Ovary (tissue), 10 donors: ENCODE measurements at places on chromosomes 1 and 21.

DNA sequence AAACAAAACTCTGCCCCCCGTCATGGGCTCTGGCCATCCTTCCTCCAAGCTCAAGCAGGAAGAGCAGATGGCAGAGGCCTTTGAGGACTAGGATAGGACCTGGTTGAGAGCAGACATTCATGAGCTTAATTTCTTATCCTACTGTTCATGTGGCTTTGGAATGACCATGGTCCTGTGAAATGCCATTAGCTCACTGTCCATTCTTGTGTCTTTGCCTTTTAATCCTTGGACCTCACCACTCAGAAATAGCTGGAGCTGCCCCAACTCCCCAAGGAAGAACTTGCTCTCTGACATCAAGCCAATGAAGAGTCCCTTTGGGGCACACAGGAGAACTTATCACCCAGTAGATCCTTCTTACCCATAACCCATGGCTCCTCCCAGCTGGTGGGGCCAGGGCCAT lies 11.6 kb upstream of the FAM20B start:
- no peak overlapping the region for H3K27ac ChIP-seq
- H3K4me1 ChIP-seq: peaks cover 12% of the 10 kb centered on the region
- DNase-seq: no peak
- H3K27me3 ChIP-seq: no peaks in the 10 kb centered on the region
- H3K4me3 ChIP-seq: no peak overlapping the region

DNA sequence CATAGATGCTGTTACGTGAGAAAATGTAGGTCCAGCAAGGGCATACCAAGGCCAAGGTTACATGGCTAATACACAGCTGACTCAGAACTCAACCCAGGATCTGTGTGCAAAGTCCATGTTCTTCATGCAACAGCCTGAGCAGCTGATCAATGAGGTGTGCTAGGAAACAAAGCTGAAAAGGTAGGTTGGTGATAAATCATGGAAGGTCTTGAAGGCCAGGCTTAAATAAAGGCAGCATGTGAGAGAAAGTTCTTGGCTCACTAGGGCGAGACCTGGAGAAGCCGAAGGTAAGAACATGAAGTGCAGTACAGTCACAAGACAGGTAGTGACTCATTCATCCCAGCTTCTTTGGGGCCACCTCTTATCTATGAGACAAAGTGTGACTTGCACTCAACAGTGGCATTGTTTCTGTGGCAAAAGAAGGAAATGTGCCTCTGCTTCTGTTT lies 33.4 kb downstream of the TLR5 start:
- no peak for DNase-seq
- H3K27me3 ChIP-seq: no peaks in the 10 kb centered on the region
- peaks cover 3% of the 10 kb centered on the region for H3K4me1 ChIP-seq
- no peak overlapping the region for H3K27ac ChIP-seq

- H3K4me1 ChIP-seq: peaks cover 4% of the 10 kb centered on the region
- H3K4me3 ChIP-seq: no peak overlapping the region
- DNase-seq: no peak
These were observed 4.9 kb downstream of the PRKAB2 start for GRCh38 chr1:147167365-147167764.

DNA sequence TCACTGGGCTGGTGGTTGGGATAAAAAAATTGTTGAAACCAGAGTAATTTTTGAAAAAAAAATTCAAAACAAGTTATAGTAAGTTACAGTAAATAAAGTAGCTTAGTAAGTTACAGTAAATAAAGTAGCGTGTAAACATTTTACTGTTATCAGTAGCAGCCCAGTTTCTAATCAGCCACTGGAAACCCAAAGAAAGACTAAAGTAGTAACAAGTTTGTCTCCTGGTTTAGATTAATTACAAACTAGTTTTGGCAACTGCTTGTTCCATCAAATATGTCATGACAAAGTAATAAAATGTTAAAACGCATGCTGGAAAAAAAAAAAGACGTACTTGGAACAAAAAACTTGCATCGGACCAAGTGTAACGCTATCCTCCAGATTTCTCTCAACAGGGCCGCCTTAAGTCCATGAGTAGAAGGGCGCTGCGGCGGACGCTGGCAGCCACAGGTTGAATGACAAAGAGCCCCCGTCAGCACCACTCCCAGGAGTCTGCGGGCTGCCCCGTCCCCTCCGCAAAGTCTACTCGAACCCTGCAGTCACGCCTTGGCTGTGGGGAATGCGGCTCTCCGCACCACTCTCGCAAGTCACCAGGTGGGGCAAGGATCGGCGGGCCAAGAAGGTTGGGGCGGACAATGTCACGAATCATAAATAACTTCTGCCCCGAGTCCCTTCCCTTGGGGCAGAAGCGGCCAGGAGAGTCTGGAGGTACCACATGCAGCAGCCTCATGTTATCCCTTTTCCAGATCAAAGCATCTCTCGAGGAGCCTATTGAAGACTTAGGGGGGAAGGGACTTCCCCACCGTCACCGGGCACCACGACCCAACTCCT lies 837 bp downstream of the SLC16A1 start:
- no peaks in the 10 kb centered on the region for H3K36me3 ChIP-seq
- no peaks in the 10 kb centered on the region for H3K27me3 ChIP-seq
- peaks cover 1% of the 10 kb centered on the region for H3K4me1 ChIP-seq
- peak overlapping the region; percentile 58 for H3K27ac ChIP-seq
- H3K4me3 ChIP-seq: peak overlapping the region; percentile 84

GRCh38 chr1:153122831-153123421 lies 9.6 kb upstream of the SPRR2F start:
- H3K27ac ChIP-seq: no peak overlapping the region
- H3K4me3 ChIP-seq: no peak overlapping the region
- peaks cover 3% of the 10 kb centered on the region for H3K4me1 ChIP-seq
- no peaks in the 10 kb centered on the region for H3K27me3 ChIP-seq
- H3K36me3 ChIP-seq: no peaks in the 10 kb centered on the region

DNA sequence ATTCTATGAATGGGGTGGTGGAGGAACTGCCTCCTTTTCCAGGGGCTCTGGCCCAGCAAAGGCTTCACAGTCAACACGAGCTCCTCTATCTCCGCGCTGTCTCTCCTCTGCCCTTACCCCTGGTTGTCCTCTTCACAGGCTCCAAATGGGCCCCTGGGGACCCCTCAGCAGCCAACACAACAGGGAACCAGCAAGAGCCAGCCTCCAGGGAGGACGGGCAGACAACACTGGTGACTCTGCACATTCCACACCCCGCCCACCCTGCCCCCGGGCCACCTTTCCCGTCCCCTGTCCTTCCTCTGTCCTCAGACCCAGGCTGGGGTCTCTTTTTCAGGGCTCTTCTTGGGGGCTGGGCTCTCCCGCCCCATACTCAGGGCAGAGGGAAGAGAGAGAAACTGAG lies 17.5 kb upstream of the ETV3 start:
- peak; percentile 37 for DNase-seq
- no peaks in the 10 kb centered on the region for H3K27me3 ChIP-seq
- H3K4me1 ChIP-seq: peaks cover 7% of the 10 kb centered on the region
- H3K27ac ChIP-seq: no peak overlapping the region
- no peak overlapping the region for H3K4me3 ChIP-seq

DNA sequence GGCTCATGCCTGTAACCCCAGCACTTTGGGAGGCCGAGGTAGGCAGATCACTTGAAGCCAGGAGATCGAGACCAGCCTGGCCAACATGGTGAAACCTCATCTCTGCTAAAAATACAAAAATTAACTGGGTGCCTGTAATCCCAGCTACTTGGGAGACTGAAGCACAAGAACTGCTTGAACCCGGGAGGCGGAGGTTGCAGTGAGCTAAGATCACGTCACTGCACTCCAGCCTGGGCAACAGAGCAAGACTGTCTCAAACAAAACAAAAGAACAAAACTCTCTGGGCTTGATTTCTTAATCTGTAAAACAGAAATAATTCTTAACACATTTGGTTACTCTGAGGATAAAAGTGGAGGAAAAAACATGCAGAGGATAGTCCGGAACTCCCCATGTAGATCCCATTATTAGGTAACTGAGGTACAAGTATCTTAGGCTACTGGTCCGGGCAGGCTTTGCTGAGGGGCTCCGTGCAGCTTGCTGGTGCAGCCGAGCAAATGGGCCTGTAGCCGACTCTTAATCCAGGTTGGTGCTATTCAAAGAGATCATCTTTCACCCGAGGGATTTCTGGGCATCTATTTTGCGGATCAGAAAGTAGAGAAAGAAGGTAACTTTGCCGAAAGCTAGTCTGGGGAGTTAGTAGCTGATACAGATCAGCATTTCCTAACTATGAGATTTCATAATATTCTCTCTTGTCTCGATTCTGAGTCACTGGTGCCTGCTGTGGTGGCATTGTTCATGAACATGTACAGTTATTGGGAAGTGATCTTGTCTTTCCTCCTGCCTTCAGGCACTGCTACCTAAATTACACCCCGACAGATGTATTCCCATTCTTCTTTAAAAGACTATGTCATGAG lies 56.8 kb downstream of the NFIA start:
- DNase-seq: no peak
- H3K36me3 ChIP-seq: no peaks in the 10 kb centered on the region
- H3K27ac ChIP-seq: no peak overlapping the region
- no peak overlapping the region for H3K4me3 ChIP-seq

GRCh38 chr1:241787691-241788090 lies 60.3 kb upstream of the EXO1 start:
- no peaks in the 10 kb centered on the region for H3K36me3 ChIP-seq
- H3K4me3 ChIP-seq: no peak overlapping the region
- H3K4me1 ChIP-seq: peaks cover 2% of the 10 kb centered on the region
- H3K27ac ChIP-seq: no peak overlapping the region
- no peak for DNase-seq
- no peaks in the 10 kb centered on the region for H3K27me3 ChIP-seq

DNA sequence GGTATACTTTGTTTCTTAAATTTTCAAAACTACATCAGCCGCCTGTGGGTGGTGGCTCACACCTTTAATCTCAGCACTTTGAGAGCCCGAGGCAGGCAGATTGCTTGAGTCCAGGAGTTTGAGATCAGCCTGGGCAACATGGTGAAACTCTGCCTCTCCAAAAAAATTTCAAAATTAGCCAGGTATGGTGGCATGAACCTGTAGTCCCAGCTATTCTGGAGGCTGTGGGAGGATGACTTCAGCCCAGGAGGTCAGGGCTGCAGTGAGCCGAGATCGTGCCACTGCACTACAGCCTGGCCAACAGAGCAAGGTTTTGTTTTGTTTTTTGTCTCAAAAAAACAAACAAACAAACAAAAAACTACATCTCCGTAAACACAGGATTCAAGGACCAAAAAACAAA lies 3.3 kb downstream of the EYA3 start:
- no peaks in the 10 kb centered on the region for H3K27me3 ChIP-seq
- H3K4me3 ChIP-seq: no peak overlapping the region
- H3K27ac ChIP-seq: no peak overlapping the region
- H3K4me1 ChIP-seq: peaks cover 4% of the 10 kb centered on the region

DNA sequence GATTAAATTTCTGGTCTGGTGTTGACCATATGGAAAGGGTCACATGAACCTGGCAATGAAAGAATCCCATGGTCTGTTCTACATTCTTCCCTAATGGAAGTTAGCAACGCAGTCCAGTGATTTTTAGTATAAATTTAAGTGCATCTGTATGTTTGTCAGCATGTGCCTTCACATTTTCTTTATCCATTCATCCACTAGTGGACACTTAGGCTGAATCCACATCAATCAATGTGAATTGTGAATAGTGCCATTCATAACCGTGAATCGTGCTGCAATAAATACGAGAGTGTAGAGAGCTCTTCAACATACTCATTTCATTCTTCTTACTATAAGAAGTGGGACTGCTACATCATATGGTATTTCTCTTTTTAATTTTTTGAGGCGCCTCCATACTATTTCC lies 12.7 kb upstream of the IFI16 start:
- H3K36me3 ChIP-seq: no peaks in the 10 kb centered on the region
- no peak overlapping the region for H3K4me3 ChIP-seq
- no peak overlapping the region for H3K27ac ChIP-seq

DNA sequence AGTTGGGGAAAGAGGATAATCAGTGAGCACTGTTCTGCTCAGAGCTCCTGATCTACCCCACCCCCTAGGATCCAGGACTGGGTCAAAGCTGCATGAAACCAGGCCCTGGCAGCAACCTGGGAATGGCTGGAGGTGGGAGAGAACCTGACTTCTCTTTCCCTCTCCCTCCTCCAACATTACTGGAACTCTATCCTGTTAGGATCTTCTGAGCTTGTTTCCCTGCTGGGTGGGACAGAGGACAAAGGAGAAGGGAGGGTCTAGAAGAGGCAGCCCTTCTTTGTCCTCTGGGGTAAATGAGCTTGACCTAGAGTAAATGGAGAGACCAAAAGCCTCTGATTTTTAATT lies 42.7 kb downstream of the YARS1 start:
- DNase-seq: no peak
- H3K27me3 ChIP-seq: no peaks in the 10 kb centered on the region

GRCh38 chr1:2019571-2020309 lies 595 bp downstream of the GABRD start:
- no peak overlapping the region for H3K27ac ChIP-seq
- DNase-seq: no peak
- H3K36me3 ChIP-seq: no peaks in the 10 kb centered on the region
- H3K27me3 ChIP-seq: peaks cover 3% of the 10 kb centered on the region

DNA sequence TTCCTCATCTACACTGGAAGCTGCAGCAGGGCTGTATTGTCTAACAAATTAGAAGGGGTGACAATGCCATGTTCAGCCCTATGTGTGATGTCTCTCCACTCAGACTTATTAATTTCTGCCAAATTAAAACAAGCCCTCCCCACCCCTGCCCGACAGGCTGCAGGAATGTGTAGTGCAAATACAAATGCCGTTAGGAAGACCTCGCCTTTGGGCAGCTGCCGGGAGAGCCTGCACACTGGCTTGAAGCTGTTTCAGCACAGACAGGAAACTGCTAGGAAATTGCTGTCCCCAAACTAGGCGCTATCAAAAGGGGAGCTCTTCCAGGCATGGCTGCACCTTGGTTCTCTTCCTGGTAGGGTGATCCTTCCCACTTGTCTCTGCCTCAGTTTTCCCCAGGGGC lies 135.2 kb downstream of the ELAVL4 start:
- no peaks in the 10 kb centered on the region for H3K4me1 ChIP-seq
- H3K27me3 ChIP-seq: no peaks in the 10 kb centered on the region
- no peak overlapping the region for H3K4me3 ChIP-seq
- H3K27ac ChIP-seq: no peak overlapping the region
- no peaks in the 10 kb centered on the region for H3K36me3 ChIP-seq

DNA sequence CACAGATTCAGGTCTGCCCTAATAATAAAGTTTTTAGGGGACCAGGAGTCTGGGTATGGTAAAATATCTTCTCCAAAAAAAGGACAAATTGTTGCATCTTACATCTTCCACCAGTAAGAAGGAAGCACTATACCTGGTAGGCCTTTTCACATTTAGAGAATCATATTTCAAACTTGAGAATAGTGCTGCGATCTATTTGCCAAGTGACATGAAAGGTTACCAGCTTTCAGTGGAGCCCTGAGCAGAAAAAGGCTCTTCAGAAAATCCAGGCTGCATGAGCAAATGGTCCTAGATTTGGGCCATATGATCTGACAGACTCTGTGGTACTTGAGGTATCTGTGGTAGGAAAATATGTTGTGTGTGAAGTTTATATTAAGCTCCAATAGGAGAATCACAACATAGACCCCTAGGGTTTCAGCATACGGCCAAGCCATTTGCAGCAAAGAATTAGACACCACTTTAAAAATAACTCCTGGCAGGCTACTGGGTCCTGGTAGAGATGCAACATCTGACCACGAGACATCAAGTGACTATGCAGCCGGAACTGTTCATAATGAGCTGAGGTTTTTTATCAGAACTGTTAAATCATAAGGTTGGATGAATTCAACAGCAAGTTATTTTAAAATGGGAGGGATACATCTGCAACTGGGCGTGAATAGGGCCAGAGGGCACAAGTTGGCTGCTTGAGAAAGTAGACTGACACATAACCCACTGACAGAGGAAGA lies 38.6 kb upstream of the CCDC190 start:
- no peak overlapping the region for H3K4me3 ChIP-seq
- no peak for DNase-seq
- no peaks in the 10 kb centered on the region for H3K36me3 ChIP-seq
- H3K27ac ChIP-seq: no peak overlapping the region
- H3K4me1 ChIP-seq: no peaks in the 10 kb centered on the region
